ENCODE measurements at places on chromosomes 7 and 10.

DNA sequence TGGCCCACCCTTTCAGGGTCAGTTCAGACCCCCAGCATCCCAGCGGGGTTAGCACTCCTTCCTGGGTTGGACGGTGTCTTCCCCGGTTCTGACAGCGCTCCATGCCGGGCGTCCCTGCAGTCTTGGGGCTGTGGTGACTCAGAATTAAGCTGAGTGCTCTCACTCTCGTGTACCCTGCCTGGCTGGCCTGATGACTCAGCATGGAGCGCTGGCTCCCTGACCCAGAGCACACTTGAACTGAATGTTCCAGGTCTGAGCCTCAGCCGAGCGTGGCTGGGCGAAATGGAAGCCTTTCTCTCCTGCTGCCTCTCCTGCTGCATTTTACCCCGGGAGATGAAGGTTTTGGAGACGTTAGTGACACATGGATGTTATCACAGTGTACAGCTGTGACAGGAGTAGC is 7.1 kb downstream of the BAG3 start:
- DNase-seq = no peak

GRCh38 chr10:11154333-11154732 is 136.7 kb downstream of the CELF2 start:
- no peak for DNase-seq

- no peak for DNase-seq
These were observed 77.0 kb upstream of the GSDME start for GRCh38 chr7:24834128-24834798.

DNA sequence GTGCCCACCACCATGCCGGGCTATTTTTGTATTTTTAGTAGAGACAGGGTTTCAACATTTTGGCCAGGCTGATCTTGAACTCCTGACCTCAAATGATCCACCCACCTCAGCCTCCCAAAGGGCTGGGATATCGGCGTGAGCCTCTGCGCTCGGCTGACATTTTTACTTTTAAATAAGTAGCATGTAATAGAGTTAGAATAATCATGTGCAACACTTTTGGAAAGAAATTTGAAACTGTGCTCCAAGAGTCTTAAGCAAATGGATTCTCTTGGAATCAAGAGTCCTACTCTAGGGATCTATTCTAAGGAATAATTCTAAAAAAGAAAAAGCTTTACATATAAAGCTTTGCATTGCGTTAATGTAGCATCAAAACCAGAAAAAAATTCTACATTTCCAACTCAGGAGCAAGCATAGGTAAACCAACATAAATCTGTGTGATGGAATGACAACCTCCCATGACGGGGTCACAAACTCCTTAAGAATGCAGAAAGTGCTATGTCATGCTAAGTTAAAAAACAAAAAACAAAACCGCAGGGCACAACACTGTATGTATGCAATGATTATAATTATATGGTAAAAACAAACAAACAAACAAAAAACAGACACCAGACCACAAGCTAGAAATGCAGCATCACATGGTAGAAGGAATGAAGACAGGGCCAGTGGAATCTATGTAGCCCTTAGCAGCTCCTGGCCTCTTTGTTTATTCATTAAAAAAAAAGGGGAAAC is 98.7 kb downstream of the RNF216 start:
- no peak for DNase-seq

GRCh38 chr7:12327922-12328321 is 75.7 kb downstream of the VWDE start:
- DNase-seq = no peak

- no peak for DNase-seq
These were observed 104.9 kb downstream of the BUB3 start for GRCh38 chr10:123259081-123259480.

All from progenitor cell of endocrine pancreas (in vitro differentiated cells).